NCI-H1436 (cell line): ENCODE measurements at places on chromosomes 6 and 20.

DNA sequence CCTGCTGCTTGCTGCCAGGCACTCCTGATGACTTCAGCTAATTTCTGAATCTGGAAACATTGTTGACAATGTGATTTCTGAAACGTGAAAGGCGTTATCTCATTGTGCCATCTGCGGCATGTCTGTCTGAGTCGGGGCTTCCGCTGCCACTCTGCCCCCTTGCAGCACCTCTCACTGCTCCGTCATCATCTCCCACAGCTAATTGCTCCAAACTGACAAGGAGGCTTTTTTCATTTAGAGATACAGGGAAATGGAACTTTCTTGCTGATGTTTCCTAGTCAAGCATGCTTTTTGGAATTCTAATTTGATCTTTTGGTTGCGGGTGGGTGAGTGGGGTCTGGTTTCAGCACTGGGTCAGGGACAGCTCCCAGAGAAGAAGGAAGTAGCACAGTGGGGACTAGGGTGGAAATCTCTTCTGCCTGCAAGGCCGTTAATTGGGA is 233.5 kb downstream of the DHX35 start:
- no peak for DNase-seq

DNA sequence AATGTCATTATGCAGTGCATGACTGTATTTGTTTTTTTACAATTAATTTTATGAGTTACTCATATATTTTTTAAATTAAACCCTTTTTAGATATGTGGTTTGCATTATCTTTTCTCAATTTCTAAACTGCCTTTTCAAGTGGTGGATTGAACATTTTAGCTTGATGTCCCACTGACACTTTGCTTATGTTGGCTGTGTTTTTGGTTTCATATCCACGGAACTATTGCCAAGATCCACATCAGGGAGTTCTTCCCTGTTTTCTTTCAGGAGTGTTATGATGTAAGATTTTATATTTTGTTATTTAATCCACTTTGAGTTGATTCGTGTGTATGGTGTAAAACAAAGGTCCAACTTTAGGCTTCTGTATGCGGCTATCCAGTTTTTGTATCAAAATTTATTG is 1144.9 kb upstream of the EYS start:
- no peak for DNase-seq

GRCh38 chr6:7998103-7998725 is 66.0 kb downstream of the BLOC1S5 start:
- DNase-seq: no peak

DNA sequence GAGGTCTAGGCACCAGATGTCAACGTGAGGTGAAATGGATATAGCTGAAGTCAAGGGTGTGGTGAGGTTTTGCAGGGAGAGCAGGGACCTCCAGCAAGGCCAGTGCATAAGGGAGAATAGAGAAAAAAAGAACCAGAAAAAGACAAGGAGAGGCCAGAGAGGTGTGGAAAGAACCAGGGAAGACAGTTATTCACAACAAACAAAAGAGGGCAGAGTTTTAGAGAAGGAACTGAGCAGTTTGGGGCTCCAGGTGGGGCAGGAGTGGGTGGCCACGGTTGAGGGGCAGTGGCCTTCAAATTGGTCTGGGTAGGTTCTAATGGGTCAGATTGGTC is 11.6 kb upstream of the NQO2 start:
- no peak for DNase-seq

- no peak for DNase-seq
Measured at GRCh38 chr6:2950713-2951112, 20.7 kb downstream of the SERPINB6 start.

DNA sequence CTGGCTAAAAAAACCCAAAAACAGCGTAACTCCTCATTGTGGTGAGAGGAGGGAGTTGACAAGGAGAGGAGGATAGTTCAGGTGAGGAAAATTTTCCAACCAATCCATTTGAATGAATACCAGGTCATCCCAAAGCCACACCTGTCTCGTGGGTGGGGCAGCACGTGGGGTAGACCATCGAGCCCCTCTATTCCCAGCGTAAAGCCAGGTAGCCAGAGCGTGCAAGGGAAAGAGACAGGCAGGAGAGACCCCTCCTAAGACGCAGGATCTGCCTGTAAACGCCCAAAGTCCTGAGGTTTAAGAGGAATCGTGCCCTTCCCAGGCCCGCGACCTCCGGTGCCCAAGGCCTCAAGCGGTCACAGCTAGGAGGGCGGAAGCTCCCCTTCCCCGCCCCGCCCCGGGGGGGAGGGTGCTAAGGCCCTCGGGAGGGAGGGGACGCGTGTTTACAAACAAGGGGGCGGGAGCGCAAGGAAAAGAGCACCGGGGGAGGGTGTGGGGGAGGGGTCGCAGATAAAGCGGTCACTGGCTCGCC is 712 bp downstream of the RXRB start:
- DNase-seq: peak; percentile 65

- DNase-seq: no peak
Measured at GRCh38 chr6:3433005-3433404, 23.8 kb downstream of the SLC22A23 start.

GRCh38 chr6:117986396-117986795 is 79.3 kb downstream of the SLC35F1 start:
- no peak for DNase-seq

DNA sequence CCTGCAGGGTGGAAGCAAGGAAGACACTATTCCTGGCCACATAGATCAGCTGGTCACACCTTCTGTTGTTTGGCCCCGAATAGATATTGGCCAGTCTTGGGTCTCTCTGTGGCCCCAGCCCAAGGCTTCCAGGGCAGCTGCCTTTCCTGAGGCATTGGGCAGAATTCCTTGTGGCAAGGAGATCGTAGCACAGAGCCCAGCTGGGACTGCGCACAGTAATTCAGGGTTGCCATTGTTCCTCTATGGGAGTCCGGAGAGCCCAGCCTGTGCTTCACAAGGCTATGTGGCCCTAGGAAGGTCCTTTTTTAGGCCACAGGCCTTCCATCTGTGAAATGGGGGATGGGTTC is 6.9 kb downstream of the SGK2 start:
- no peak for DNase-seq

DNA sequence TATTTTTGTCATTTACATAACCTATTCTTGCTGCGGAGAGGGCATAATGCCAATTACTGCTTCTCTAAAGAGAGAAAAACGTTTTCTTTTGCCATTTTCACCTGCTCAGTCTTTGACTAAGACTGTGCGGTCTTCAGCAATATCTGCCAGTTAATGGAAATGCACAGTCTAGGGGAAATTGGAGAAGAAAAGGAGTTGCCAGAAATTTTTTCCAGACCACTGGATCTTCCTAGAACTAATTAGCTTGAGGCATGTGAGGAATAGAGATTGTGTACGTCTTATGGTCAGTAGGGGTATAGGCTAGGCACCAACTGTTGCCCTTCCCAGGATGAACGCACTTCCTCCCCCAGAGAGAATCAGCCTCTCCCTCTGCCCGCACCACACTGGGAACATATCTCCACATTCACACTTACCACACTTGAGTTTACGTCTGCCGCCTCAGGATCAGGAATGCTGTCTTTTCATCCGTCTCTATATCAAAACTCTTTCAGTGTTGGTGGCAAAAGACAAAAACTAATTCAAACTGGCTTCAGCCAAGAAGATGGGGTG is 67.9 kb upstream of the E2F3 start:
- DNase-seq: no peak

DNA sequence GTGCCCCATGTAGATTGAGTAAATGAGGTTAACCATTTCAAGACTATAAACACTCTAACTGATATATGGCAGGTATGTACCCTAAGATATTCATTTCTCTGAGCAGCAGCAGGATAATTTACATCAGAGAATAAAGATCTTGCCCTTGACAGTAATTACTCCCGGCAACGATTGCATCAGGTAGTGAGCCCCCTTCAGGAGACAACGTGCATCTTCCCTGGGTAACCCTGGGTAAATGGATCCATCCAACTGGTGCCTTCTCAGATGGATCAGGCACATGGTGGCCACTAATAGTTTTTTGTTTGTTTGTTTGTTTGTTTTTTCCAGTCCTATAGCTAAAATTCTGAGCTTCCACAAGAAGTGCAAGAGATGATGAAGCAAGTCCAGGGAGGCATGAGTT is 469.4 kb upstream of the SLC35B3 start:
- DNase-seq: peak; percentile 1

DNA sequence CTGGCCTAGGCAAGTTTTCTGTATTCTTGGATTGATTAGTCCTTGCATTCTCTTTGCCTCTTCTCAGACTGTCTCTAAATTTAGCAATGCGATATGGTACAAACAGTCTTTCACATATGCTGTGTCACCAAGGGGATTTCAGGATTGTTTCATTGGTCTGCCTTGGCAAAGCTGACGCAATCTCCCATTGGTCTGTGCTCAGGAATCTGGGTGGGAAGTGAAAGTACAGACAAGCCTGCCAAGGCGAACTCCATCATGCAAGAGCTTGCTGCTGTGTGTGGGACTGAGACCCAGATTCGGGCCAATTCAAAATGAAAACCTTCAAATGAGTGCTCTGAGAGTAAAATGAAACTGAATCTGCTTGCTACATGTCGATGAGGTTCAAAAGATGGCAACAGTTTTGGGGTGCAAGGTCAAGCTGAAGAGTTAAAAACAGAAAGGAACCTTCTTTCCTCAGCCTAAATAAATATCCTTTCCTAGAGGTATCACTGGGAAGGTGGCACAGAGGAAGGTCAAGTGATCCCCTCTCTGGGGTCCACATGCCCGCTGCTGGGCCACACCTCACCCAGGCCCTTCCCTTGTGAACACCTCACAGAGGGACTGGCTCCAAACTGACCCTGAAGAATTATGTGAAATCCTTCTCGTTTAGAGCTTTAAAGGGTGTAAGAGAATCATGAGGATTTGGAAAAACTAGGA is 198.8 kb upstream of the PREP start:
- DNase-seq: no peak

GRCh38 chr6:90460051-90460450 is 126.8 kb downstream of the MAP3K7 start:
- no peak for DNase-seq

DNA sequence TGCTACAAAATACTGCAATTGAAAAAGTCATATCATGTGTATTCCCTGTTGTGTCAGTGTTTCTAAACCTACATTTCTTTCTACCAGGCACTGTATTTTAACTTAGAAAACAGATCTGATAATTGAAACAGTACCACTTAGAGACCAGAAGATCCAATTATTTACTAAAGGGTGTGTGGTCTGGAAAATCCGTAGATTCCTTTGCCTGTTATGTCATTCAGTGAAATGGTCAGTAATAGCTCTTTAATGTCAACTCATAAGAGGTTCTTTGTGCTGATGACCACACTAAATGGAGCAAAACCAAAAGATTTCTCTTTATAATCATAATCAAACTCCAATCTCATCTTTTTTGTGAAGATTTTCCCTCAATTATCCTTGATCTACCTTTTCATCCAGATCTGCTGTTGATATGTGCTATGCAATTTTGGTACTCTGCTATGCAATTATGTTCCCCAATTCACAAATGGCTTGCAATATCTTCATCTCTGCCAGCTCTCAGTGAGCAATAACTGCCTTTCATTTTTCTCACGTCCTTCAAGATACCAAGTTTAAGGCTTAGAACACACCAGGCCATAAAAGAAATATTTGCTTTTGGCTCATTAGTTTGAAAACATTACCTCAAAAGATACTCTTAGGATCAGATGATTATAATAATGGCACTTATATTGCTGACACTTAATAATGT is 165.5 kb downstream of the MOXD1 start:
- no peak for DNase-seq

DNA sequence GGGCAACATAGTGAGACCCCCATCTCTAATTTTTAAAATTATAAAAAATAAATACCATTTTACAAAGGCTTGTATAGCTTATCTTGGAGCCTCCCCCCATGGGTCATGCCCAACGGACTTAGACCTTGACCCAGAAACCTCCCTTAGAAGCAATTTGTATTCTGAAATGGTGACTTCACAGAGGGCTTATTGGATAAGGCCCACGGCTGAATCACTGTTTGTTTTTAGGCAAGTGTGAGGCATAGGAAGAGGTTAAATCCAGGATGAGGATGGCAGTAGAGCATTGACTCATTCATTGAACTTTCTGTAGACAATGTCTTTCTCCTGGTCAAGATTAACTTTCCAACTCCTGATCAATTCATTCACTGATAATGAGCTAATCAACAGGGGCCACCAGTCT is 6.2 kb upstream of the SNAI1 start:
- no peak for DNase-seq

- DNase-seq: no peak
Measured at GRCh38 chr20:34689486-34689885, 12.6 kb upstream of the PIGU start.

GRCh38 chr6:20180935-20181334 is 31.3 kb downstream of the MBOAT1 start:
- DNase-seq: no peak

GRCh38 chr6:16982807-16983206 is 119.0 kb upstream of the STMND1 start:
- DNase-seq: no peak

DNA sequence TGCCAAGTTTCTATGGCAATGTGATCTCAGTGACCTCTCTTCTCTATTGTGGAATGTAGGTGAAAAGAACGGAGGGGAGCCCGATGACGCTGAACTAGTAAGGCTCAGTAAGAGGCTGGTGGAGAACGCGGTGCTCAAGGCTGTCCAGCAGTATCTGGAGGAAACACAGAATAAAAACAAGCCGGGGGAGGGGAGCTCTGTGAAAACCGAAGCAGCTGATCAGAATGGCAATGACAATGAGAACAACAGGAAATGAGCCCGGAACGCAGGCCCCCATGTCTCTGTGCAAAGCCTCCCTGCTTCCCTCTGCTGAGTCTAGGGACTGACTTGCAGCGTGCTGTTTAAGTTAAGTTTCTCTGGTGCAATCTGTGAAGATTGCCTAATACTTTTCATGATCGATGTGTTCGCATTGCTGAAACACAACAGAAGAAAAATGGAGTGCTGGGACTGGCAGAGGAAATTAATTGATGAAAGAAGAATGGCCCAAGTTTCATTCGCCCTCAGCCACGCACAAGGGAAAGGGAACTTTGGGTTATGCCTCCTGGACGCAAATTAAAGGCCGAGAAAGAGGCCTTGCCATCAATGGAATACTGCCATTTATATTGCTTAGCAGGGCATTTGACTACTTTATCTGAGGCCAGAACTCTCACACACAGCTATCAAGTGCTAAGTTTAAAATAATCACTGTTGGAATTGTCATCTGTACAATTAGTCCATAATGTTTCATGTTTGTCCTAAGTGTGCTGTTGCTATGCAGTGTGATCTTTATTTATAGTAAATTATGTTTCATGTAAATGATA is 146.4 kb downstream of the AKAP7 start:
- no peak for DNase-seq

DNA sequence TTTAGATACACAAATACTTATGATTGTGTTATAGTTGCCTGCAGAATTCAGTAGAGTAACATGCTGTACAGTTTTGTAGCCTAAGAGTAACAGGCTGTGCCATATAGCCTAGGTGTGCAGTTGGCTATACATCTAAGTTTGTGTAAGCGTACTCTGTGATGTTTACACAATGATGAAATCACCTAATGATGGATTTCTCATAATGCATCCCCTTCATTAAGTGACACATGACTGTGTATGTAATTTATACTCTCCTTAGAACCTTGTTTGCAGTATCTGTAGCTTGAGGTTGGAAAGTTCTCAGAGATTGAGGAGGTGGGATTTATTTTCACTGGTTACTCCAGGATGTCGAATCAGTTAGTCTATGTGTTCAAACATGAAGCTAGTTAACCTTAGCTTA is 67.0 kb upstream of the TMEM30A start:
- DNase-seq: no peak

- no peak for DNase-seq
Measured at GRCh38 chr6:163423696-163424095, 9.2 kb downstream of the QKI start.
